Heart left ventricle (tissue), 16 donors: ENCODE measurements at places on chromosomes 6 and 20. TPM values are rescaled to one million over a fixed set of nuclear protein-coding genes. Genes with fewer than 3 reads are reported as not detected.

DNA sequence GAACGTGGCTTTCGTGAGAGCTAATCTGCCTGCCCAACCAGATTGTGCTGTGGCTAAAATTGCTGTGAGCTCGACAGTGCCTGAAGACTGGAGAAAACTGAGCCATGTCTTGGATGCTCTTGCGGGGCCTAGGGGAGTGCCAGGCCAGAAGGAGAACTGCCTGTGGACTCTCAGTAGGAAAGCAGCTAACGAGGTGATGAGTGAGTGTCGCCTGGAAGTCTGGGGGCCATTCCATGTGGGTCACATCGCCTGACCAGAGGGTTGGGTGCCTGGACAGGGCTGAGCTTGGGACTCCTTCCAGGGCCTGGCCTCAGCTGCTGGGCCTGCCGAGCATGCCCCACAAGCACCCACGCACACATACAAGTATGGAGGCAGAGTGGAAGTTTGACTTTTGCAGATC is 166.5 kb downstream of the VEGFA start:
- no peak for DNase-seq

Gene C20orf202
- 0.29 TPM for total RNA-seq

GRCh38 chr6:37407948-37408347 is 25.1 kb upstream of the CMTR1 start:
- DNase-seq, result no peak

- DNase-seq, result no peak
Measured at GRCh38 chr6:143264986-143265764, 185.3 kb downstream of the ADAT2 start.

GRCh38 chr6:106924694-106925523 is 49.6 kb downstream of the CD24 start:
- no peak for DNase-seq

Gene BPIFB2
- total RNA-seq, result not detected

Gene RAE1
- total RNA-seq, result 15.5 TPM

Gene INSM1
- not detected for total RNA-seq

Gene PRL
- total RNA-seq, result not detected

Gene ARMC12
- 0.33 TPM for total RNA-seq

Gene FAXC
- total RNA-seq, result not detected

GRCh38 chr20:63089051-63089907 is 82.5 kb upstream of the BHLHE23 start:
- DNase-seq, result no peak

DNA sequence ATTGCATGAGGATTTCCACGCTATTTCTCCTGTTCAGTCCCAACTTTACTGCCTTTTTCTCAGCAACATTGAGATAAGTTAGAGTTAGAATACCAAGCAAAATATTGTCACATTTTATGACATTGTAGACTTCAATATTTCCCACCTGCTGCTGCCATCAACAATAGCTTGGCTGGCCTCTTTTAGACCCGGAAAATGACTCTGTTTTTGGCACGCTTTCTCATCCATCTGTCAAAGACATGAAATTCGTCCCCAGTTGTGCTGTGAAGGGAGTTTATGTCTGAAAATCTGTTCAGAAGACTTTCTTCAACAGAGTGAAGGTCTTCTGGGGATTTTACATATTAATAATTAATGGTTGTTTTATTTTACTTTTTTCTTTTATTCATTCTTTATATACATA is 857.3 kb downstream of the FRK start:
- no peak for DNase-seq

DNA sequence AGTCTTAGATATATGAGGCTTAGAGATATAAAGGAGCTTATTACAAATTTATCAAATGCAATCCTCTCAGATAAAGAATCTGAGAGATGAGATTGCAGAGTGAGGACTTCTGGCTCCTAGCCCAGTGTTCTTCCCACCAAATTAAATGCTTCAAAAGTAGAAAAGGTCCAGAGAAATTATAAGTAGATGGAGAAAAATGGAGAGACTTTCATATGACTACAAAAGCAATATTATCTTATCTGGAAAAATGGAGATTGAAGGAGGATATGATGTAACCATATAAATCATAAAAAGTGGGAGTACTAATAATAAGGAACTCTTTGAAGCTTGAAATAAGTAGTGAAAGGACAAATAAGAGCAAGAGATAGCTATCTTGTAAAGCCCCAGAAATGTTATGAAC is 2.8 kb downstream of the KCTD20 start:
- DNase-seq, result no peak

Gene ULBP3
- total RNA-seq, result 0.72 TPM

GRCh38 chr6:166950443-166950821 is 5.9 kb downstream of the RNASET2 start:
- no peak for DNase-seq

Gene MAP1LC3A
- total RNA-seq, result 212 TPM

DNA sequence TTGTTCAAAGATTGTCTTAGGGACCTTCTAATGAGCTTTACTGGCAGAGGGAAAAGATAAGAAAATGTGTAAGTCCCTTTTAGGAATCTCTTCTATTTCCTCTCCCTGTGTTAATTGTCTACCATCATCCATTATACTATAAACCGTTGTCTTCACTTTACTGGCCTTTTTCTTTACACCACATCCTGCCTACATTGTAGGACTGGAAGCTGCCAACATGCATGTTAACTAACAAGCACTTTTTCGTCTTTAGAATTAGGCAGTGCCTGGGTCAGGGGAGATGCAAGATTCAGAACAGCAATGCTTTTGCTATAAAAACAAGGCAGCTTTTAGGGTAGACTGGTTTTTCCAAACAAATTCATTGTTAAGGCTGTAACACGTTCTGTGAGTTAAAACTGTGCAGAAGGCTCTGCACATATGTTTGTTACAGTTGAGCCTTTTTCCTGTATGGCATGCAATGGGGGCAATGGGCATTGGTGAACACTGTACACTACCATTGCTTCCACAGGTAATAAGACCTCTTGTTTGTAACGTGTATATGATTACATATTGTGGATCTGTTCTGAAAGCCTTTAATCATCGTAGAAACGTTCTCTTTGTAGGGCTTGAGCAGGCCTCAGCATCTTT is 10.9 kb upstream of the PKIG start:
- no peak for DNase-seq

DNA sequence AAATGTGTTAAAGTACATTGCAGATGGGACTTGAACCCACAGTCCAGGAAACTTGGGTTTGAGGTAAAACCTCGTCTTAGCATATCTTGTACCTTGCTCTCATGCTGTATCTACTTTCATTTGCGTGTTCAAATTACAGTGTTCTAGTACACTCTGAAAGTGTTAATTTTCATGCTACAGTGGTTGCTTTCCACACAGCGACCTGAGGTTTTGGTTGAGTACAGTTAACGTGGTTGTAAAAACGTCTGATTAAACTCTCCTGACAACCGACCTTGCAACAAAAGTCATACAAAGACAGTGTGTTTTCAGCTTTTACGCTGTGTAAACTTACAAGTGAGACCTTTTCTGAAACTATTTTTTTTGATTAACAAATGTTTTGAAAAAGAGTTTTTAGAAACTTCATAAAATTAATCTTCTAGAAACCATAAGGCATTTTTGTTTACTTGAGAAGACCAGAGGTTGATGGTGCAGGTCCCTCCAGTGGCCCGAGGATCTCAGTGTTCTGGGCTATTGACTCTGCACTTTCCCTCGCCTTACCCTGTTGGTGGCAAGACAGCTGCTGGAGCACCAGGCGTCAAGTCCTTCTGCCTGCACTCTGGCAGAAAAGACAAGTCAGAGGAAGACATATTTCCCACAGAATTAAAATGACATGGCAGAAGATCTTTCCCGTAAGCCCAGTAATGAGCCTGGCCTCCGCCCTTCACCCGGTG is 334.0 kb downstream of the THBS2 start:
- DNase-seq, result no peak

Gene BTN1A1
- total RNA-seq, result not detected

GRCh38 chr6:41634657-41635056 is 3.6 kb upstream of the MDFI start:
- DNase-seq, result peak; percentile 25

DNA sequence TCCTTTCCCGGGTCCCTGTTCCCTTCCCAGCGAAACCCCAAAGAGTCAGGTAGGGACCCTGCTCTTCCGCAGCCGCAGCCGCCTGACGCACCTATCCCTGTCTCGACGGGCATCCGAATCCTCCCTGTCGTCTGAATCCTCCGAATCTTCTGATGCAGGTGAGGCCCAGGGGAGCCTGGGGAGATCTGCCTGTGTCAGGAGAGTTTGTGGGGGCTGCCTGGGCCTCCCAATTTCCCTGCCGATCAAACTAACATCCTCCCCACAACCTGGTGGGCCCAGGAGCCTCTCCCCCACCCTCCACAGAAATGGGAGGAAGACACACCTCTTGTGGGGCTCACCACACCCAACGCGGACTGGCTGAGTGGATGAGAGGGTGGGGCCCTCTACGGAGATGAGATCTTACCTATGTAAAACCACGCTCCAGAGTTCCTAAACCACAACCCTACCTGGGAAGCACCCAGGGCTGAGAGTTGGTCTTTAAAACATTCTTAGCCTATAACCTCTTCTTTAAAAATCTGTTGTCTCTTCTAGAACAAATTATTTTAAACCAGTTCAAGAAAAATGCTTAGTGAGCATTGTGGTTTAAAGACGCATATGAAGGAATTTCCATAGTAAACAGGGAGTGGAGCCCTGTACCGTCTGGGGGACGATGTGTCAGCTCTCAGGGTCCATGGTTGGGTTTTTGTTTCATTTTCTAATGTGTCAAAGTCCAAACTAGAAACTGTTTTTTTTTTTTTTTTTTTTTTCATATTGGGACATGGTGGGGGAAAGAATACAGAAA is 1.7 kb downstream of the CDC25B start:
- DNase-seq, result no peak

DNA sequence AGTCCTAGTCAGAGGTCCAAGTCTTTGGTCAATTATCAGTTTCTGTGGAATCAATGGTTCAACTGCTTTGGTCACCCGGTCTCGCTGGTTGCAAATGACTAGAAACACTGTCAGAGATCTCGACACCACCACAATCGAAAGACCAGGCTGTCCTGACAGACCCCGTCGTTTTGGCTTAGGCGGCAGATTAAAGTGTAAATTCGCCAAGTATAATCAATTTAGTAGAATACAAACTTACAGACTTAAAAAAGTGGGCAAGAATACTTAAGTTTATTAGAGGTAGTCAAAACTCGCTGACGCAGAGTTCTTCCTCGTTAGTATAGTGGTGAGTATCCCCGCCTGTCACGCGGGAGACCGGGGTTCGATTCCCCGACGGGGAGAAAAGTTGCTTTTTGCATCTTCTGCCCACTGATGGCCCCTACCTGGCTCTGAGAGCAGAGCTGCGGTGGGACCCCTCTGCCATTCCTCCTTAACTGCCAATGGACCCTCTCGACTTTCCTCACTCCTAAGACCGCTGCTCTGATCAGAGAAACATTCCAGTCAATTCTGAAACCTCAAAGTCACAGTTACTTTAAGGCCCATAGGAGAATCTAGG is 30.6 kb upstream of the ZNF184 start:
- DNase-seq, result peak; percentile 79

- no peak for DNase-seq
Measured at GRCh38 chr20:10769700-10770099, 95.9 kb upstream of the JAG1 start.

DNA sequence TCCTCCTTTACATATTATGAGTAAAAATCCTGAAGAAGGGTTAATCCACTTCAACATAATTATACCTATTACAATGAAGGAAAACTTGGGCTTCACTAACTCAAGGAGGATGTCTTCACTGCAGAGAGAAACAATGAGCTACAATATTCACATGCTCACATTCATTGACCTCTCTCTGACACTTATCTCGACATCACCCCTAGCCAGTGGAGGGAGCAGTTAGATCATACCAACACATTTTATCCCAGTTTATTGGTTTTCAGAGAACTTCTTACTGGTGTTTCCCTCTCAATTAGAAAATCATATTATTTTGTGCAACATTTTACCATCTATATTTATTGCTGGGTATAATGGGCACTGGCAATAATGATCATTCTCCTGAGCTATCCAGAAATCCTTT is 646.5 kb downstream of the TENT5A start:
- DNase-seq, result no peak

GRCh38 chr20:24836041-24836533 is 113.0 kb upstream of the CST7 start:
- DNase-seq, result no peak

GRCh38 chr20:8535403-8536261 is 403.6 kb downstream of the PLCB1 start:
- no peak for DNase-seq

- peak; percentile 95 for DNase-seq
Measured at GRCh38 chr6:31729979-31730630, 1.0 kb upstream of the DDAH2 start.

DNA sequence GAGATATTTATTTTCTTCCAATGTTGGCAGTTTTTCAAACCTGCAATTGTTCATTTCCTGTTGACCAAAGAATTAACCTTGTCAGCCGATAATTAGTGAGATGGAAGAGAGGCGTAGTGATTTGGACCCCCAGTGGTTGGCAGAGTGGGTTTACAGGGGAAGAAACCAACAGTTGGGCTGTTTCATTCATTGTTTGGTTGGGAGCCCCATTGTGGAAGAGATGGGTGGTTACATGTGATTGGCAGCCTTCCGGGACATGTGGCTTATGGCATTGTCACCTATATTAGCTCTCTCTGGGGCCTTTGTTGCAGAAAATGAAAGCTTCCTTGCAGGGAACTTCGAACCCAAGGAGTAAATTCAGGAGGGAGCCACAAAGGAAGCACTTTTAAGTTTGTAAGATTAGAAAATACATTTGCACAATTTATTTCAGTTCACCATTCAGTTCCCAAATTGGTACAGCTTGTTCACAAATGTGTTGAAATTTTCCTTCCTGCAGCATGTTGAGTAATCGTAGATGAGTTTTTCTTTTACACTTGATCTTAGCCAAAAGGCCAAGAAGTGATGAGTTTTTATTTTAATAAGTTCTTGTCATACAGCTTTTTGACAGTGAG is 50.3 kb upstream of the CDKAL1 start:
- DNase-seq, result no peak

GRCh38 chr6:470901-471448 is 79.4 kb downstream of the IRF4 start:
- no peak for DNase-seq

GRCh38 chr6:72417759-72418158 is 204.1 kb upstream of the KCNQ5 start:
- no peak for DNase-seq

GRCh38 chr20:44097521-44098255 is 89.3 kb downstream of the JPH2 start:
- DNase-seq, result no peak

GRCh38 chr20:53195876-53196610 is 223.9 kb downstream of the TSHZ2 start:
- DNase-seq, result no peak

- no peak for DNase-seq
Measured at GRCh38 chr6:21990577-21990976, 306.3 kb downstream of the PRL start.

- DNase-seq, result no peak
Measured at GRCh38 chr6:1028723-1029122, 283.2 kb upstream of the FOXQ1 start.

Gene C20orf204
- 0.69 TPM for total RNA-seq

Gene DEFB110
- not detected for total RNA-seq

GRCh38 chr6:4210629-4211419 is 75.4 kb upstream of the ECI2 start:
- peak; percentile 27 for DNase-seq

Gene SLC17A3
- not detected for total RNA-seq

Gene HLA-DQA2
- total RNA-seq, result 0.34 TPM
